ENCODE measurements at places on chromosomes 12 and 14.

GRCh38 chr12:77489331-77489970 lies 341.2 kb upstream of the NAV3 start:
- DNase-seq = no peak

DNA sequence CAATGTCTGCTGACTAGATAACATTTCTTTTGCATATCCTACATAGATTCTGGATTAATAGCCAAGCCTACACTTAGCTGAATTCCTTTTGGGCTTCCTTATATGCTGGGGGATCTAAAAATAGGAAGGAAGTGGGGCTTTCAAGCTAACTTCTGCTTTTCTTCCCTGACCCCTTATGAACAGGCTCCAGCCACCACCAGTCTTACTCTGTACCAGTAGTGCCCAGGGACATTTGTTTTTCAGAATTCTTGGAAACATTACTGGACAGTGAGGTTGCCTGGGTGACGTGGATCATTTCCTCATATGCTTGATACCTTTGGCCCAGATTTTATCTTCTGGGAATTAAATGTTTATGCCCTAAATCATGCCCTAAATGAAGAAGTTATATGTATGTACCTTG lies 55.9 kb upstream of the SRRM4 start:
- no peak for DNase-seq

- no peak for DNase-seq
Observed at GRCh38 chr12:69479675-69480074, 9.5 kb downstream of the FRS2 start.

GRCh38 chr12:57470970-57471656 lies 8.6 kb downstream of the ARHGAP9 start:
- DNase-seq = no peak

DNA sequence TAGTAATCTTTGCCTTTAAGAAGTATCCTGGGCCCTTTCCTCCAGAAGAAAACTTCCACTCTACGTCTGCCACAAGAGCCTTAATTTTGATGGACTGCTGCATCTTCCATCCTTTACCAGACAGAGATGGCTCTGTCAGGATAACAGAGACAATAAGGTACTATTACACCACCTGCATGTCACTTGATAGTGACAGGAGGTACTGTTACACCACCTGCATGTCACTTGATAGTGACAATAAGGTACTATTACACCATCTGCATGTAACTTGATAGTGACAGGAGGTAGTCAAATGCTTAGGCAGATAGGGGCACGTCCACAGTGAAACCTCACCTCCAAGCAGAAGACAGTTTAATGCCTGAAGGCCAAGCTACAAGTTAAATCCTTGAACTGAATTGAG lies 13.9 kb downstream of the OR6C74 start:
- DNase-seq = no peak

DNA sequence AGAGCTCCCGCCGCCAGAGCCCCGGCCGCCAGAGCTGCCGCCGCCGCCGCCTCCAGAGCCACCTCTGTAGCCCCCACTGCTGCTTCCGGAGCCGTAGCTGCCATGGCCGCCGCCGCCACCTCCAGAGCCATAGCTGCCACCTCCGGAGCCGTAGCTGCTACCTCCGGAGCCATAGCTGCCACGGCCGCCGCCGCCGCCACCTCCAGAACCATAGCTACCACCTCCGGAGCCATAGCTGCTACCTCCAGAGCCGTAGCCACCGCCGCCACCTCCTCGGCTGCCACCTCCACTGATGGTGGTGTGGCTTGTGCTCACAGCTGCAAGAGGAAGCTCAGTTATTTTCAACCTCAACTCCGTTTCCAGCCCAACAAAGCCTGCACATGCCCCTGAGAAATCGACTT lies 4.9 kb downstream of the KRT1 start:
- no peak for DNase-seq

GRCh38 chr14:104593241-104593701 lies 11.3 kb downstream of the TMEM179 start:
- no peak for DNase-seq

DNA sequence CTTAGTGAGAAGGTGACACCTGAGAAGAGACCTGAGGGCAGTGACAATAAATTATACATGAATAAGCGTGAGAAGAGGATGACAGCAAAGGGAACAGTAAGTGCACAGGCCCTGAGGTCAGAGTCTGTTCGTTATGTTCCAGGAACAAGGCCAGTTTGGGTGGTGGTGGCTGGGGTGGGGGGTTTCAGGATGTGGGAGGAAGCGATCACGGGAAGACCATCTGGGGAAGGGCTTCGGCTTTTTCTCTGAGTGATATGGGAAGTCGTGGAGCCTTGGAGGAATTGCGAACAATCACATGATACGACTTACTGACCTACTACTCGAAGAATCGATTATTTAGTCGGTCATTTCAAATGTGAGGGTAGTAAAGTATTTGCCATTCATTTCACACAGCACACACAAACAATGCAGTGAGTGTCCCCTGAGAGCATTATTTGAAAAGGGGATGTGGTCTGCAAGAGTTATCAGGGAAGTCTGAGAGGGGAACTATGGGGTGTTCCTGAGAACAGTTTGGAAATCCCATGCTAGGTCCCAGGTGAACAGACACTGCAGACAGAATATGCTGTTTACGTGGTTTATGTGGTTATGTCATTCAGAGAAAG lies 94.7 kb downstream of the SLC38A1 start:
- no peak for DNase-seq

Data from stimulated activated CD4-positive, alpha-beta T cell treated with anti-CD3 and anti-CD28 coated beads, Interleukin-15, amount 100 ng/mL, for 24 hours (primary cell).